ENCODE measurements at places on chromosomes 12 and 14.

DNA sequence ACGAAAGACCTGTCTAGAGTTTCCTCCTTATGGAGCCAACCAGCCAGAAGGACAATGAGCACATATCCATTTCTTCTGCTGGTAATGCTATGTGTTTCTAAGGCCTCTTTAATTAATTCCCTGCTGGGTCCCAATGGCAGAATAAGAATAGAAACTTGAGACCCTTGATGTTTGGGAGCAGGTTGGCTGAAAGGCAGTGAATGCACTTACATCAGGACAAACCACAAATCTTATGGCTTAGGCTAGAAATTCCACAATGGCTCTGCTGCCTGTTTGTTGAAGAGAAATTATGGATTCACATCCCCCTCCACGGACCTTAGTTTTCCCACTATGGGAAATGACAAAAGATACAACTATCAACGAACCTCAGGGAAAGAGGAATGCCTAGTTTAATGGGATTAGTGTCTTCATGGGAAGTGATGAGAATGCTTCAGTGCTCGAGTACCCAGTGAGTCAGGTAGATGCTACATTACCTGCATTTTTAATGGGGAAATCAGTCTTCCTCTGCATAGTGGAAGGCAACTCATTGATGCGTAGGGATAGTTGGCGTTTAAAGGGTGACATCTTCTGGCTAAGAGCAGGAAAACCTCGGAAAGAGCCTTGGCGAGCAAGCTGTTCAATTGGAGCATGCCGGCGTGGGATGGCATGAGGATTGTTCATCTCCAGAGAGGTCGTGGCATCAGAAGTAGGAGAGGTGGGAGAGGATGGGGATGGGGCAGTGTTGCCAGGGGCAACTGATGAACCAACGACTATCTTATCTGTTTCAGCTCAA is 46.5 kb downstream of the PAPLN start:
- DNase-seq, result no peak

- DNase-seq, result no peak
Measured at GRCh38 chr14:63179383-63179782, 24.9 kb upstream of the RHOJ start.

DNA sequence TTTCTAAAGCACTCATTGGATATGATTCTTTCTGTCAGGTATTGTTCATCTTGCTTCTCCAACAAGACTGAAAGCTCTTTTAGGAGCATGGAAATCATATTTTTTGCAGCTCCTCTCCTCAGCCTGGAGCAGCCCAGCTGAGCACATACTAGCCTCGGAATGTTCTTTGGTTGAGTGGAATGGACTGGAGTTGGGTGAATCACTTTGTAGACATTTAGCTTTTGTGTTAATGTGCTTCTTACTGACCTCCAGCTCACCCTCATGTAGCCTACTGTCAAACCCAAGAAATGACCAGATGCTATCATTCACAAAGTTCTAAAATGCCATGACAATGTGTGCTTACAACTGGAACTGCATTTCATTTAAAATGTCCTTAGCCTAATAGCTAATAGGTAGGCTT is 161.1 kb downstream of the NUAK1 start:
- no peak for DNase-seq

DNA sequence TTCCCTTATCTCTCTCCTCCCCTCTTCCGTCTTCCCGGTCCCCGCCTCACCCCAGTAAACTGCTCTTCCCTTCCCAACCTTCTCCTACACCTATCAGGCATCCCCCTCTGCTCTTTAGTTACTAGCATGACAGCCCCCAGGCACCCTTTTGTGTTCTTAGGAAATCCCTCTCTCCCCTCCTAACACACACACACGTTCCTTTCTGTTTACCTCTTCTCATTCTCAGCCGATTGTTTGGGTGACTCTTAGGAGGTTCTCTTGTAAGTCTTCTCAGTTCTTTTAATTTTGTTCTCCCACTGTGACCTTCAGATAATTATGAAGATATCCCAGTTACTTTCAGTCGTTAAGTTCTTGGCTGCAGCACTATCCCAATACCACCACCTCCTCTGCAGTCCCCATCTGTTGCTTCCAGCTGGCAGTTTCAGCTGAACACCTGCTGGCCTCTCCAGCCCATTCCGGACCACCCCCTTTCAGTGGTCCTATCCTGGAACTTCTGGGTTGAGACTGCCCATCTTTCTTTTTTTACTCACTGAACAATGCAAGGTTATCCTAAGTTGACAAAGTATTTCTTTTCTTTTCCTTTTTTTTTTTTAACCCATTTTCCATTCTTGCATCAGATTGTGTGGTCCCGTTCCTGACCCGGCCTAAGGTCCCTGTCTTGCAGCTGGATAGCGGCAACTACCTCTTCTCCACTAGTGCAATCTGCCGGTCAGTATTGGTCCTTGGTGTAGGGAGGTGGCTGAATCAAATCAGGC is 711 bp downstream of the MARS1 start:
- no peak for DNase-seq

GRCh38 chr12:70354787-70355186 is 11.3 kb upstream of the KCNMB4 start:
- DNase-seq, result no peak

- no peak for DNase-seq
Measured at GRCh38 chr14:52863334-52863700, 71.9 kb upstream of the GNPNAT1 start.

DNA sequence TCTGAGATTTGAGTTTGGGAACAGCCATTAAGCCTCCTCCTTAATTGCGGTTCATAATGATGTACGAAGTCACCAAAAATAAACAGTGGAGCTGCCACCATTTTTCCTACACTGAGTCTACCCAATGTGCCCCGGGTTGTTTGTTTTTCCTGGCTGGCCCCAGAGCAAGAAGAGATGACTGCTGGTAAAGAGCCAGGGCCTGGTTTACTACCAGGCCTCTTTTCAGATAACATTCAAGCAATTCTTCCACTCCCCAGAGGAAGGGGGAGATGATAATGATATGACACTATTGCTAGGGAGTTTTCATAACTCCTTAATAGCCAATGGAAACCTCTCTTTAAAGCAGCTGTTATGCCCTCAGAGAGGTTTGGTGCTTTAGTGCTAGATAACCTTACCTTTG is 42.3 kb downstream of the BRAP start:
- no peak for DNase-seq

GRCh38 chr12:228846-229200 is 14.9 kb upstream of the SLC6A12 start:
- DNase-seq, result no peak

- no peak for DNase-seq
Measured at GRCh38 chr14:76997257-76997970, 31.1 kb downstream of the IRF2BPL start.

- no peak for DNase-seq
Measured at GRCh38 chr12:1130164-1130563, 139.1 kb downstream of the ERC1 start.

- no peak for DNase-seq
Measured at GRCh38 chr12:57543581-57543980, 3.4 kb downstream of the DCTN2 start.

DNA sequence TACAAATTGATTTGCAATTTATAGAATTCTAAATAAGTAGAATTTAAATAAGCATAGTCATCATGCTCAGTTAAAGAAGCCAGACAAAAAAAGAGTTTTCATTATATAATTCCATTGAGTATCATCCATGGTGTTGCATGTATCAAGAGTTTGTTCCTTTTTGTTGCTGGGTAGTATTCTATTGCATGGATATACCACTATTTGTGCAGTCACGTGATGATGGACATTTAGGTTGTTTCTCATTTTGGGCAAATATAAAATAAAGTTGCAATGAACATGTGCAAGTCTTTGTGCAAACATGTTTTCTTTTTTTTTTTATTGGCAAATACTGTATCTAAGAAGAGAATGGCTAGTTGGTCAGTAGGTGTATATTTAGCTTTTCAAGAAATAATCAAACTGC is 186.2 kb upstream of the FRMD6 start:
- no peak for DNase-seq

- no peak for DNase-seq
Measured at GRCh38 chr12:54161481-54162437, 27.0 kb downstream of the SMUG1 start.
